Left ventricle myocardium superior (tissue), 1 donor: ENCODE measurements at places on chromosomes 7 and 10. TPM values are rescaled to one million over a fixed set of nuclear protein-coding genes. Genes with fewer than 3 reads are reported as not detected.

GRID1 gene
- total RNA-seq = 2.4 TPM

FAM25G gene
- total RNA-seq = not detected

DNA sequence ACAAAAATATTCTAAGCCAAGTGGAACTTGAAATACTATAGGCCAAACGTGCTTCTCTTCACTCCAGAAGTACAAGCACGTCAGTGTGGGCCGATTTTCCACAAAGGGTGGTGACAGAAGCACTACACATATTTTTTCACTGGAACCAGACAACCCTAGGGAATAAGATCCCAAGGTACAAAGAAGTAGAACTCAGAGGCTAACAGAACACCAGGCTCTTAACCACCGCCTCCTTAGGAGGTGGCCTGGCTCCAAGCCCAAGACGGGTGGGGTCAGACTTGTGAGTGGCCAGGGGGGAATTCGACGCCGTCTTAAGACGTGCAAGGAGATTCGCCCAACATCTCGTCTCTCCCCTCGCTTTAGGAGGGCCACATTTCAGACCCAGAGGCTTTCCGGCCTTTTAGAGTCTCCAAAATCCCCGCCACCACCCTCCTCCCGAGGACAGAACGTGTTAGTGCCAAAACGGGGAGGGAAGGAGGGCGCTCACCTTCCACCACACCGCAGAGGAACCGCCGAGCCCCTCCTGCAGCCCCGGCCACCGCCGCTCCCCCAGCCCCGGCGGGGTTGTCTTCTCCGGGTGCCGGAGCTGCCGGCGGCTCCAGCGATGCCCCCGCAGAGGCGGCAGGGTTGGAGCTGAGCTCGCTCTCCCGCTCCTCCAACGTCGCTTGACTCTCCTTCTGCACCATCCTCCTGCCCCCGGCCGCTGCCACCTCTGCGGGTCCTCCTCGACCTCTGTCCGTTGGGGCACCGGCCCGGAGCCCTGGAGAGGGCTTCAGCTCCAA, 716 bp downstream of the OGA start:
- DNase-seq = peak; percentile 93

GRCh38 chr10:86164174-86164774, 202.3 kb downstream of the GRID1 start:
- DNase-seq = no peak

DNA sequence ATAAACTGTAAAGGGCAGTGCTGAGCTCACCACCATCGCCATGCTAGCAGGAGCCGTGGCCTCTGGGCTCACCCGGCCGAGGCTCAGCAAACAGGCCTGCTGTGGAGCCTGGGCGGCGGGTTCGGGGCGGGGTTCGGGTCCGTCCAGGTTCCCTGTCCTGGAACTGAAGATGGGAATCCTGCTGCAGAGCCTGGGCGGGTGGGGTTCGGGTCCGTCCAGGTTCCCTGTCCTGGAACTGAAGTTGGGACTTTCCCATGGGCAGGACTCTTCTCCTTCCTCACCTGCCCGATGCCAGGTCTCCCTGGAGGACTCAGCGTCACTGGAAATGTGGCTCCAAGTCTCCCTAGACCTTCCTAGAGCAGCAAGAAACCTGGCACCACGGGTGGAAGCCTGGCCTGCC, 36.6 kb downstream of the EN2 start:
- DNase-seq = no peak

GRCh38 chr10:86289577-86289868, 77.1 kb downstream of the GRID1 start:
- DNase-seq = no peak

DNA sequence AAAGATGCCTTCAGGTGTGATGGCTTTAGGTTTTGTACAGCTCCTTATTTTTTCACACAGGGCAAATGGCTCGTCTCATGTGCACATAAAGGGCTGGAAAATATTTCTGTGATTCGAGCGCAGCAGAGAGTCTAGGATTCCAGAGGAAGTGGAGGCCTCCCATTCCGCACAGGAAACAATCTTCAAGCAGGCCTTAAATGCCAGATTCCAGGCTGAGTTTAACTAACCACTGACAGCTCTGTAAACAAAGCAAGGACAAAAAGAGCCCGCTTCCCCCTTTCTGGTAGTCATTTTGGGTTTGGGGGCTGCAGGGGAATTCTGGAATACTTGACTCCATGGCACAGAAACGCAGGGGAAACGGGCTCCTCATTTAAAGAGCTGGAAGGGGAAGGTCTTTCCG, 87.2 kb downstream of the CALD1 start:
- no peak for DNase-seq

GRCh38 chr7:1846331-1847065, 176.4 kb downstream of the ELFN1 start:
- DNase-seq = peak; percentile 15

DNA sequence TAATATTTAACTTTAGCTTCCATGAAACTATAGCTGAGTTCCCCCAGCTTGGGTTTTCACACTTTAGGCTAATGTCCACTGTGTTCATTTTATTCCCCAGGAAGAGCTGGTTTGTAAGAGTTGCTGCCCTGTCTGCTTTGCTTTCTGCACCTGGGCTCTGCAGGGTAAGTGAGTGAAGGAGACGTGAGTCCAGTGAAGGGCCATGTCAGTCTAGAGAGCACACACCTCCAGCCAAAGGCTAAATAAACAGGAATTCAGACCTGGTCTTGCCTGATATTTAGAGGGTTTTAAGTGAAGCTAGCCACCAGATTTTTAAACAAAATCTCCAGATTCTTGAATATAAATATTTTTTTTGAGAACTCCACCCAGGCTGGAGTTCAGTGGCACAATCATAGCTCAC, 24.5 kb upstream of the FZD1 start:
- DNase-seq = no peak

DNA sequence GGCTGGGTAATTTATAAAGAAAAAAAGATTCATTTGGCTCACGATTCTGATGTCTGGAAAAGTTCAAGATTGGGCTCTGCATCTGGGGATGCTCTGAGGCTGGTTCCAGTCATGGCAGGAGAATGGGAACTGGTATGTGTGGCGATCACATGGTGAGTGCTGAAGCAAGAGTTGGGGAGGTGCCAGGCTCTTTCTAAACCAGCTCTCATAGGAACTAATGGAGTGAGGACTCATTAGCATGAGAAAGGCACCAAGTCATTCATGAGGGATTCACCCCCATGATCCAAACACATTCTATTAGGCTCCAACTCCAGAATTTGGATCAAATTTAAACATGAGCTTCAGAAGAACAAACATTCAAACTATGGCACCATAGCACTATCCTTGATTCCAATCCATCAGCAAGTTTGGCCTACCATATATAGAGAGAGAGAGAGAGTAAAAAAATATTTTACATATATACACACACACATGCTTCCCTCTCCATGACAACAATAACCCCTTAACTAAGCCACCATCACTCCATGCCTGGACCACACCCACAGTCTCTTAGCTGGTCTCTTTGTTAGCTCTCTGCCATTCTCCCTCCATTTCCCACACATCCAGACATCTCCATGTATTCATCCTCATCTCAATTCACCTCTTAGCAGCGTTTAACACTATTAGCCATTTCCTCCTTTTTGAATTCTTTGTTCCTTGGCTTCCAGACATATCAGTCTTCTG, 57.9 kb downstream of the NPY start:
- DNase-seq = no peak

GRCh38 chr10:34049469-34049868, 715.0 kb upstream of the NRP1 start:
- no peak for DNase-seq

DNA sequence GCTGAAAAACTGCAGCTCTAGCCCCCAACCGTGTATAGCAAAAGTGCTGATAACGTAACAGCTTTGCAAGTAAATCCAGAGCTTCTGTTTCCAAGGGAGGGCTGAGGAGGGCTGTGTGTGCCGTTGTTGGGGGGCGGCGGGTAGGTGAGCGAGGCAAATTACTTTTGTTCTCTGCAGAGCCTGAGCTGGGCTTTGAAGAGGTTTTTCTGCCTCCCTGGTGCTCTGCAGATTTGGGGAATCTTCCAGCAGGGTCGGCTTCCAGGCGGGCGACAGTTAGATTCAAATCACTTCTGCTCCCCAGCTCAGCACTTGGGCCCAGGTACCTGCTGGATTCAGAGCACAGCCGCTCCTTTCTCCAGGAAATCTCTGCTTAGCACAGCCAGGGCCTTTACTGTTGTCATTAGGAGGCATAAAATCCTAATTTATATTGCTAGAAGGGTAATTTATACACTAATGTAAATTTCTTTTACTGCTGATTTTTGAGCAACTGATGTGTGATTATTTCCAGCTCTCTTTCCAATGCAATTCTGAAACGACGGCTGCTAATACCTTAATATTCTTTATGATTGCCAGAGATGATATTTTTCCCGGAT, 442.4 kb downstream of the TYW1 start:
- DNase-seq = no peak
